ENCODE measurements at places on chromosomes 1 and 21. TPM values are rescaled to one million over a fixed set of nuclear protein-coding genes. Genes with fewer than 3 reads are reported as not detected.
A peak's percentile ranks its signal among the peaks of the same experiment; 100 is the strongest.

- DNase-seq = no peak
Measured at GRCh38 chr1:92488832-92489231, 2.1 kb upstream of the GFI1 start.

The RBBP5 gene
- polyA plus RNA-seq = 22.9 TPM

DNA sequence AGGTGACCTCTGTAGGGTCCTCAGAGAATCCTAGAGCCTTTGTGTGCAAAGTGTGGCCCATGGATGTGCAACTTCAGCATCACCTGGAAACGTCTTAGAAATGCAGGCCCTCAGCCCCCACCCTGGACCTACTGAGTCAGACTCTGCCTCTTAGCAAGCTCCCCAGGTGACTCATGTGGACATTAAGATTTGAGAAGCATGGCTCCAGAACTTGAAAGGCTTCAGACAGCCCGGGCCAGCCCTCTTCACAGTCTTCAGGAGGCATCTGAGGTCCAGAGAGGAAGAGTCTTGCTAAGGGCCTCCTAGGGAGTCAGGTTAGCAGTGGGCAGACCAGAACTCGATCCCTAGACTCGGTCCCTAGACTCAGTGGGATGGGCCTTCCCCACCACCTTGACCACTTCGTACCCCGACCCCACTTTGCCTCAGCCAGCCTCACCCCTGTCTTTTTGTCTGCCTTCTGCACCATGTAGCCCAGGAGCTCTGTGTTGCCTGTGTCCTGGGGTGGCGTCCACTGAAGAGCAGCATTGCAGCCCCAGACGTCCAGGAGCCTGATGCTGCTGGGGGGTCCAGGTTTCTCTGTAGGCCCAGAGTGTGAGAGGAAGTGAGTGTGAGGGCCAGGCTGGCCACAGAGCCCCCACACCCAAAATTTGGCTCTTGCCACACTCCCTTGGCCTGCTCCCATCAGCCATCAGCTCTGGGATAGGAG lies 4.8 kb downstream of the MYBPH start:
- no peak for DNase-seq

- DNase-seq = no peak
Measured at GRCh38 chr1:89035080-89035479, 12.4 kb upstream of the GBP3 start.

- no peak for DNase-seq
Measured at GRCh38 chr21:14545906-14546480, at the start of gene SAMSN1. Gene SAMSN1, minus strand, starts transcription at chr21:14546315. Its CDS starts 54 bp downstream, at chr21:14546261.

DNA sequence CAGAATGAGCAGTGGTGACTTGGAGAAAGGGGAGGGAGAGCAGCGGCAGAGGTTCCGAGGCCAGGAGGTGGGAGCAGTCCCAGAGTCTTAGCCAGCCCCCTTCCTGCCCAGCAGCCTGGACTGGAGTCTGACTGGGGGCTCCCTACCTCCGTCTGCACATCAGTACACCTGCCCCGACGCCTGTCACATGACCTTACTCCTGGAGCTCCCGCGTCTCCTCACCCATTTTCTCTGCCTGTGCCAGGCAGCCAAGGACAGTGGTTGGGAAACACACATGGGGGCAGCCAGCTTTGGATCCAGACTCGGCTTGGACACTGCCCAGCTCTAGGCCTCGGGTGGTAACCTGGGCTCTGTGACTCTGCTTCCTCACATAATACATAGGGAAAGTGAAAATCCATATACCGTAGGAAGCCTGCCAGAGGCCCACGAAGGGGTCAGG lies 16.9 kb downstream of the ACTRT2 start:
- no peak for DNase-seq

DNA sequence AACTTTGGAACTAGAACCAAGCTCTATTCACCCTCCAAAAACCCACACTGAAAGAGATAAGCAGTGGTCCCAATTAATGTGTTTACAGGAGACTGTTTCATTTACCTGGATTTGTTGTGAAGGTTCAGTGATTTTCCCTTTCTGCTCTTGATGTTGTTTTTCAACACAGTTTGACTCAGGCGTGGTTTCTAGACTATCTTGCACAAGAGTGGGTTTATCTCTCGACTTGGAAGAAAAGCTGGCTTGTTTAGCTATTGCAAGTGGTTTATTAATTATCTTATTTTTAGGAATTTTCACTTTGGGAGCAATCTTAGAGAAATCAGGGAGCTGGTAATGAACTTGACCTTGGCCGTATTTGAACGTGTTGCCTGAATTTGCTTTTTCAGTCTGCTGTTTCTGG lies 5.3 kb downstream of the AKNAD1 start:
- DNase-seq = no peak

- DNase-seq = no peak
Measured at GRCh38 chr1:184146202-184146601, 94.7 kb downstream of the TSEN15 start.

The NBPF6 gene
- not detected for polyA plus RNA-seq

DNA sequence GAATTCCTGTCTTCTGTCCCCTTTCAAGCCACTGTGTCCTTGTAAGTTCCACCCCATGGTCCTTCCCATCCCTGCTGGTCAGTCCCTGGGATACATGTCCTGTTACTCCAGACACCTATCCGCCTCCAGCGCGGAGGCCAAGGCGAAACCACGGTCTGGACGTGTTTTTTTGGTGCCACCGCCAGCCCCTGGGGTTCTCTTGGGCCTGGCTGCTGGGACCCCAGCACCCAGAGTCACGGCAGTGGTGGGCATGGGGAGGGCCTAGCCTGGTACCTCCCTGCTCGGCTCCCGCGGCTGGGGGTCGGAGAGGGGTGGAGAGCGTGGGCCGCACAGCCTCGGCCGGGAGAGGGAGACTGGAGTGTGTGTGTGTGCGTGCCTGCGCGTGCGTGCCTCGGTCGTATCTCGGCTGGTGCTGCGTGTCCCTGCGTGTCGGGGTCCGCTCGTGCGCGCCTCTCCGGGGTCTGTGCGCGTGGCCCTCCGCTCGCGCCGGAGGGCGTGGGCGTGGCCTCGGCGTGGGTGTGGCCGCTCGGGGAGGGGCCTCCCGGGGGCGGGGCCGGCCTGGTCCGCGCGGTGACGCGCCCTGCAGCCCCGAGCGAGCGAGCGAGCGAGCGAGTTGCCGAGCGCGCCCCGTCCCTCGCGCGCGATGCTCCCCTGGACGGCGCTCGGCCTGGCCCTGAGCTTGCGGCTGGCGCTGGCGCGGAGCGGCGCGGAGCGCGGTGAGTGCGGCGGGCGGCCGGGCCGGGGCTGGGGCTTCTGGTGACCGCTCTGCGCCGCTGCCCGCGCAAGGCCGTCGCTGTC lies at the start of gene VWA1:
TSS of gene VWA1 (plus strand) at position 585 of the 798 bp plus-strand sequence. CDS start at position 644, 59 bp downstream.
- no peak for DNase-seq

DNA sequence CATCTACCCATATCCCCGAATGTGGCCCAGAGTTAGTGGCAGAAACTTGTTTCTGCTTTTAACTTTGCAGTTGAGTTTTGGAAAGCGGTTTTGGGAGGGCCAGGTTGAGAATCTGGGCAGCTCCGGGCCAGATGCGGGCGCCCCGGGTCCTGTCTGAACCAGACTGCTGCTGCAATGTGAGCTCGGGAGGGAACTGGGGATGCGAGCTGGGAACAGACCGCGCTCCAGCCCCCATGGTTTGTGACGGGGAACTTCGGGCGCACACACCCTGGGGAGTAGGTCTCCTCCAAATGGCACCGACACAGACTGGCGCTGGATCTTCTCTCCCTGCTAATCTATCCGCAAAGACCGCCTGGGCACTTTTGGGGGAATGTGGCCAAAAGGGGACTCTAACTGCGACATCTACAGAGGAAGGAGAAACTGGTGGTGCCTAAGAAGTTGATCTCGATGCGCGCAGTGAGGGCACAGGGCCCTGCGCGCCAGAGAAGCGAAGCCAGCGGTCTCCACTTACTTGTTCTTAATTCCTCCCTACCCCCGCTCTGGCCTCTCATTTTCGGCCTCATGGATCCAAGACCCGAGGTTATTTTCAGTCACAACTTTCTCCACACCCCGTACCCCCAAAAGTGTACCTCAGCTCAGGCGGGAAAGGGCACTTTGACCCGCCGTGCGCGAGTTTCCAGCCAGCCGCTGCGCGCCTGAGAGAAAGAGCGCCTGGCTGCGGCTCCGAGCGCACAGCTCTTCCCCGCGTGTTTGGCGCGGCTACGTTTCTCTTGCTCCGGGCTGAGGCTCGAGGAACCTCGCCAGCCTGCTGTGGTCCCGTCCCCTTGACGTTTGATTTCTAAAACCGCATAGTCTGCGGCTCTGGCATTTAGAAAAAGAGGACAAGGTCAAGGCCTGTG lies 411.0 kb upstream of the ESRRG start:
- no peak for DNase-seq

- DNase-seq = no peak
Measured at GRCh38 chr21:14615359-14615974, 69.4 kb upstream of the SAMSN1 start.

DNA sequence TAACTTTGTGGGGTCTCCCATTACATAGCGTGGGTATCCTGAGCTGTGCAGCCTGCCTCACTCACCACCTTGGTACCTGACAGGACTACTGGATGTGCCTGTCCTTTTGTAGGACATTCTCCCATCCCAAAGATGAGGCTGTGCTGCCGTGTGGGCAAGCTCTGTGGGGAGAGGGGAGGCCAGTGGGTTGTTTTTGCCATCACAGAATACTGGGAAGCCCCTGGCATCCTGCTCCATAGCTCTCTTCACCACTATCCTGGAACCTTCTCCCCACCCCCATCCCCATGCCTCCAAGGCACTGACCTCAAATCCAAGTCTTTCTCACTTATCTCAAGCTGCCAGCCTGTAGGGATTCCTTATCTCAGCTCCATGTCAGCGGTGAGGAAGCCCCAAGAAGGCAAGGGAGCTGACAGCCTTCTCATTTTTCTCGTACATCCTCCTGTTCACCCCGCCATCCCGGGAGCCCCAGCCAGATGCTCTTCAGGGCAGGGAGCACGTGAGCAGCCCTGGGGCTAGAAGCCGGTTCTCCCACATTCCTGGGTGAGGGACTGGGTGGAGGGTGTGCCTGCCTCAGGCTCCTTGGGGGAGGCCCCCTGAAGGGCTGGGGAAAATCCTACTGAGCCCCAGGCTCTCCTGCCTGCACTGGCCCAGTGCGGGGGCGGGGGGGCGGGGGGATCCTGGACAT lies 2.4 kb upstream of the ELF3 start:
- DNase-seq = no peak

GRCh38 chr1:32541064-32541566 lies 1.9 kb downstream of the ZBTB8A start:
- DNase-seq = no peak

- DNase-seq = no peak
Measured at GRCh38 chr21:44874497-44875315, 1.2 kb upstream of the PTTG1IP start.

The CRABP2 gene
- polyA plus RNA-seq = 77.9 TPM

- DNase-seq = no peak
Measured at GRCh38 chr1:59504276-59504675, 207.4 kb downstream of the FGGY start.

DNA sequence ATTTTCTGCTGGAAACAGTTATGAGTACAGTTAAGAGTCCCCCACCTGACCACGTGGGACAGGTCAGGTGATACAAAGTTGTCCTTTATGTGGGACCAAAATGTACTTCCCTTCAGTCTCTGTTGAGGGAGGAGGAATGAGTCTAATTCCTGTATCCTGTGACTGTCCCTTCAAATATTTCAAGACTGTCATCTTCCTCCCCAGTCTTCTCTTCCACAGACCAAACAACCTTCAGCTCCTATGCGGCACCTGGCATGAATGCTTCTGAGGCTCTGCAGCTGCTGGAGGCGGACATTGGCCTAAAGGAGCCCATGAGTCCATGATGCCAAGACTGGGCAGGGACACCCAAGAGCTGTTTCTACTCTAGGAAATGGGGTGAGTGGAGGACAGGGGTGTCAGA lies 72.1 kb upstream of the SIM2 start:
- DNase-seq = no peak

The NBPF10 gene
- polyA plus RNA-seq = 2.1 TPM

GRCh38 chr1:21254335-21254951 lies 35.8 kb downstream of the ECE1 start:
- no peak for DNase-seq

The SYNC gene
- 1.7 TPM for polyA plus RNA-seq

GRCh38 chr1:107952989-107953388 lies 12.0 kb downstream of the VAV3 start:
- no peak for DNase-seq

GRCh38 chr21:34342476-34342875 lies 21.3 kb upstream of the KCNE2 start:
- DNase-seq = no peak

The ZNF670 gene
- 9.3 TPM for polyA plus RNA-seq

GRCh38 chr1:40363721-40364120 lies 9.8 kb upstream of the SMAP2 start:
- no peak for DNase-seq

The USP33 gene
- 84.0 TPM for polyA plus RNA-seq

- no peak for DNase-seq
Measured at GRCh38 chr1:219419065-219419464, 193.8 kb downstream of the ZC3H11B start.

The GJA4 gene
- polyA plus RNA-seq = 18.5 TPM

The ANXA9 gene
- 14.1 TPM for polyA plus RNA-seq

DNA sequence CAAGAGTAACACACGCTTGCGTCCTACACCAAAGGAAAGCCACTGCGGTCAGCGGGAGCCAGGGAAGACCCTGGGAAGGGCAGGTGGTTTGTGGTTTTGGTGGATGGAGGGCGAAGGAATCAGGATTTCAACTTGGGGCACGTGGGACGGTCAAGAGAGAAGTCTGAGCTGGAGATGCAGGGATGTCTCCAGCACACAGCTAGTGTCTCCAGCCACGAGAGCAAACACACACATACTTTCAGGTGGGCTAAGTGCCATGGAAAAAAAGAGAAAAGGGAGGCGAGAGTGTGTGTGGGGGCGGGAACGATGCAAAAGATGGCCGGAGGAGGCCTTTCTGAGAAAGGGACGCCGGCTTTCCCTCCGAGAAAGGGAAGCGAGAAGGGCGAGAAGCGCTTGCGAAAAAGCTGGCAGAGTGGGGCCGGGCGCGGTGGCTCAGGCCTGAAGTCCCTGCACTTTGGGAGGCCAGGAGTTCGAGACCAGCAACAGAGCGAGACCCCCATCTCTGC lies 1.4 kb upstream of the SRRM1 start:
- DNase-seq = no peak

DNA sequence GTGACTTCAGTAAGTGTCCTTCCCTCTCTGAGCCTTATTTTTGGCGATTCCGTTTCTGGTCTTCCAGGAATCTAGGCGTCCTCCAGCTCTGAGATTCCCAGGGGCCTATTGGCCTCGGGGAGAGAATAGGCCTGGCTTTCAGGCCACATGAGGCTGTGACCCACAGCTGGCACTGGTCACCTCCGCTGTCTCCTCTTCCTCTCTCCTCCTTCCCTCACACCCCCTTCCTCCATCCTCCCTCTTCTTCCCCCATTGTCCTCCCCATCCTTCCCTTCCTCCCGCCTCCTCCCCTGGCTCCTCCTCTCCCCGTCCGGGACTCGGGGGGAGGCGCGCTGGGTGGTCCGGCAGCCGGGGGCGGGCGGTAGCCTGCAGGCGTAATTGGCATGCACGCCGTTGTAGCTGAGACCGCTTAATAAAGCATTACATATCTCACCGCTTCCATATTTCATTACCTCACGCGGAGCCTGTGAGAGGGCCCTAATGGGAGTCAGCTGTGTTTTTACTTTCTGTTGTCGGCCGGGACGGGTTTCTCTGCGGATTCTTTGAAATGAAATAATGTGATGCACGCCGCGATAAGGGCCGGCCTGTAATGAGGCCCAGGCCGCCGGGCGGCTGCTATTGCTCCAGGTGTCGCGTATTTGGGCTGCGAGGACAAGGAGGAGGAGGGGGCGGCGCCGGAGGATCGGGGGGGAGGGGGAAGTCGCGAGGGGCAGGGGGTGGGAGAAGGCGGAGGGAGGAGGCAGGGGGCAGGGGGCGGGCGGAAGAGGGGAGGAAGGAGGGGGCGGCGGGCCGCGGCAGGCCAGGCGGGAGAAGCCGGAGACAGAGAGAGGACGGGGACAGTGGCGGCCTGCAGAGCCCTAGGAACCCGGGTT lies 95.3 kb downstream of the FOXD2 start:
- peak; percentile 83 for DNase-seq

All from right renal pelvis (tissue), 4 donors.